NCI-H2081 treated with DMSO at 0.1 percent for 48 hours (cell line): ENCODE measurements at places on chromosomes 4 and X.

GRCh38 chr4:187184508-187184907, 460.9 kb upstream of the FAT1 start:
- peak; percentile 51 for DNase-seq

DNA sequence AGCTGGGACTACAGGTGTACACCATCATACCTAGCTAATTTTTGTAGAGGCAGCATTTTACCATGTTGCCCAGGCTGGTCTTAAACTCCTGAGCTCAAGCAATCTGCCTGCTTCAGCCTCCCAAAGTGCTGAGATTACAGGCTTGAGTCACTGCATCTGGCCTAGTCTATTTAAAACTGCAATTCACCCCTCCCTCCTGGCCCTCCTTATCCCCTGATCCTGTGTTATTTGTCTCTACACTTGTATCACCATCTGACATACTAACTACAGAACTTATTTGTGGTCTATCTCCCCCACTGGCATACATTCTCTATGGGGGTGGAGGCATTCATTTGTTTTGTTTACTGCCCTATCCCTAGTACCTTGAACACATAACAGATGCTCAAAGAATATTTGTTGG, 23.7 kb downstream of the CC2D2A start:
- no peak for DNase-seq

GRCh38 chr4:91092398-91092980, 965.3 kb downstream of the CCSER1 start:
- no peak for DNase-seq

GRCh38 chr4:165184220-165184619, 23.1 kb upstream of the KLHL2 start:
- DNase-seq, result no peak

DNA sequence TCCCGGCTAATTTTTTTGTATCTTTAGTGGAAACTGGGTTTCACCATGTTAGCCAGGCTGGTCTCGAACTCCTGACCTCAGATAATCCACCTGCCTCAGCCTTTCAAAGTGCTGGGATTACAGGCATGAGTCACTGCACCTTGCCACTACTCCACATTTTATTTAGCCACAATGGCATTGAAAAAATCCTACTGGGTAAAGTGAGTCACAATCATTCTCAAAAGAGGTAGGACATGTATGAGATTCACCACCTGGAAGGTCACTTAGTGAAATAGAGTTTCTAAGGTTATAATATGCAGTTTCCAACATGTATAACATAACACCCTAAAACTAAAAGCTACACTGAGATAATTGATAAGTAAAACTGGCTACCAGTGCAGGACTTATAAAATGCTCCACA, 159.2 kb downstream of the BTC start:
- no peak for DNase-seq

- DNase-seq, result no peak
Observed at GRCh38 chrX:30938295-30938694, 49.2 kb upstream of the TAB3 start.

GRCh38 chr4:18110099-18110498, 88.5 kb upstream of the LCORL start:
- DNase-seq, result no peak

DNA sequence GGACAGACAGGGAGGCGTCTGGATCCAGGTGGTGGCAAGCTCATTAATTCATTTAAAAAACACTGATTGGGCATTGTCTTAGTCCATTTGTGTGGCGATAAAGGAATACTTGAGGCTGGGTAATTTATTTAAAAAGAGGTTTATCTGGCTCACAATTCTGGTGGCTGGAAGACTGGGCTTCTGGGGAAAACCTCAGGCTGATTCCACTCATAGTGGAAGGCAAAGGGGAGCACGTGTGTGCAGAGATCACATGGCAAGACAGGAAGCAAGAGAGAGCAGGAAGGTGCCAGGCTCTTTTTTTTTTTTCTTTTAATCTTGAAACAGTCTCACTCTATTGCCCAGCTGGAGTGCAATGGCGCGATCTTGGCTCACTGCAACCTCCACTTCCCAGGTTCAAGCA, 100.2 kb upstream of the METTL14 start:
- no peak for DNase-seq

DNA sequence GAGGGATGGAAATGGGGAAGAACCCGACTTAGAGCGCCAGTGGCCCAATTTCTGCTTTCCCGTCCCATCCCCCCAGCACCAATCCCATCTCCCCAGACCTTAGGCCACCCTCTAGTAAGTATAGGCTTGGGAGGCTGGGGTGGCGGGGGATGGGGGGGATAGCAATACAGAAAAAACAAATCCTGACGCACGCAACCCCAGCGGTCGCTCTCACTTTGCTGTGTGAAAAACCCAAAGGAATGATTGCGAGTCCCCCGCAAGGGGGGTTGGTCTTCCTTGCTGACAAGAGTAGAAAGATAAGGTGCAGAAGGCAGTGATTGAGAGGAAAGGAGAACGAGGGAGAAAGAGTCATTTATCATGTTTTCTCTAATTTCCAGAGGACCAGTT, 863 bp downstream of the CPE start:
- DNase-seq, result peak; percentile 30

DNA sequence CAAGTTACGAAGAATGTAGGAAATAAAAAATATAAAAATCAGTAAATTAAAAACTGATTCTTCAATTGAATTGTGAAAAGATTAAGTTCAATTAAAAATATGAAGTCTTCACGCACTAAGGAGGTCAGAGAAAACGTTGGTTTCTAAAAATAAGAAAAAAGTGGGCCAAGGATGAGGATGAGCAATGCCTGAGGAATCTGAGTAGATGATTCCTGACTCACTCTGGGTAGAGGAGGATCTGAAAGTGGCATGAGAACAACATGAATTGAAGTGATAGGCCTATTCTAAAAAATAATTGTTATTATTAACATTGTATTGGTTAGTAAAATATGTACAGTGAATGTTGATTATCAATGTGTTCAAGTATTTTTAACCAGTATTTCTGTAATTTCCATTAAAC, 444.2 kb downstream of the GRIA2 start:
- DNase-seq, result no peak

DNA sequence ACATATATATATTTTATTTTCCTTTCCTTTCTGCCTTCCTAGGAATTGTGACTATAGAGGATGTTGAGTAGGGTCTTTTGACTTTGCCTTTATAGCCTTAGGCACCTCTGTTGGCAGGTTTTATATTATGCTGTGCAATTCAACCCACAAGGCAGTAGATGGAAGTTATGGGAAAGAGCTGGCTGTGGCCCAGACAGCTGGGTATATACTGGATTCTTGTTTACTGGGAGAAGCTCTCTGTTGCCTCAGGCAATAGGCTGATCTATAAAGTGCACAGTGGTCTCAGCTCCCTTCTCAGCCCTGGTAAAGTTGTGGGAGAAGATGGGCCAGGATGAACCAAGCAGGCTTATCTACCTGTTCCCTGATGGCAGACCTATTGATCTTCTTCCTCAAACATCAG, 342.0 kb downstream of the GBA3 start:
- no peak for DNase-seq

GRCh38 chrX:20350596-20350995, 83.9 kb upstream of the RPS6KA3 start:
- DNase-seq, result no peak

DNA sequence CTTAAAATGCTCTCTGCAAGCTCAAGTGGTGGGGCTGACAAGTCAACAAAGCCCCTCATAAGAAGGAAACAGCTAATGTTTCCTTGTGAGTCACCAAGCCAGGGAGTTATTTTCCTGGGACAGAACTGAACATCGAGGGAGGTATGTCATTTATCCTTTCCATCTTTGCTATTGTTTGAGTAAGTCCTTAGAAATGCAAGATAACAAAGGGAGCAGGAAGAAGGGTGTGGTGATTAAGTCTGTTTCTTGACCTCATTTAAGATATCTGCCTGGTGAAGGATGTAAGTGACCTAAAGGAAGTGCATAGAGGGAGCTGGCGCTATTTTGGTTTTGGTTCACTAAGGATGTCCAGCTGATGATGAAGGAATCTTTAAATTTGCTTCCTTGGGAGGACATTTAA, 39.9 kb downstream of the ATG4A start:
- no peak for DNase-seq

- DNase-seq, result no peak
Observed at GRCh38 chrX:19791562-19791961, 95.8 kb downstream of the SH3KBP1 start.

DNA sequence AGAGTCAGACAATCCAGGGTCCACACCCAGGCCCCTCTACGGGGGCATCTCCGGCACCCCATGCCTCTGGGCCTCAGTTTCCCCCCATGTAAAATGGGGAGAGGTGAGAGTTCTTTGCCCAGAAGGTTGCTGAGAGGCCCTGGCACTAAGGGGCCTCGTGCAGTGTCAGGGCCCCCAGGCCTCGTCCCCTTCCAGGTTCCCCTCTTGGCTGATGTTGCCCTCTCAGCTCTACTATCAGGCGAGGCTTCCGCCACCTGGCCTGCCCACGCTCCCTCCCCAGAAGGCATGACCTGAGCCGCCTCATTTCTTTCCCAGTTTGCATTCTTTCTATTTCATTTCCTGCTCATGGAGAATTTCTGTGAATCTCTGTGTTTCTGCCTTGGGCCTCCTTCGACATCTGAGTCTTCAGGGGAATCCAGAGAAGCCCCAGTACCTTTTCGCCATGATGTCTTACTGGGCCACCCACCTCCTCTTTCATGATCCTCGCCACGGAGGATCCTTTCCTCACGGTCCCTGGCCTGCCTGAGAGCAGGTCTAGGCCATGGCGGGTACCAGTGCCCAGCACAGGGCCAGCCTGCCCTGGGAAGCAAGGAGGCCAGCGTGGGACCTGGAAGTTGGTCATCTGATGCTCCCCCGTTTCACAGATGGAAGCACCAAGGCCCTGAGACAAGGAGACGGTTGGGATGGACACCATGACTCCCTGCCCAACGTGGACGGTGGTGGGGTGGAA, 21.9 kb upstream of the MRFAP1 start:
- no peak for DNase-seq

GRCh38 chr4:122842984-122843531, 16.4 kb downstream of the FGF2 start:
- DNase-seq, result no peak

GRCh38 chr4:15587649-15588048, 67.5 kb downstream of the FBXL5 start:
- no peak for DNase-seq

GRCh38 chr4:98253499-98253898, 7.7 kb upstream of the RAP1GDS1 start:
- no peak for DNase-seq

GRCh38 chrX:15292861-15293260, 22.6 kb downstream of the ASB11 start:
- no peak for DNase-seq

DNA sequence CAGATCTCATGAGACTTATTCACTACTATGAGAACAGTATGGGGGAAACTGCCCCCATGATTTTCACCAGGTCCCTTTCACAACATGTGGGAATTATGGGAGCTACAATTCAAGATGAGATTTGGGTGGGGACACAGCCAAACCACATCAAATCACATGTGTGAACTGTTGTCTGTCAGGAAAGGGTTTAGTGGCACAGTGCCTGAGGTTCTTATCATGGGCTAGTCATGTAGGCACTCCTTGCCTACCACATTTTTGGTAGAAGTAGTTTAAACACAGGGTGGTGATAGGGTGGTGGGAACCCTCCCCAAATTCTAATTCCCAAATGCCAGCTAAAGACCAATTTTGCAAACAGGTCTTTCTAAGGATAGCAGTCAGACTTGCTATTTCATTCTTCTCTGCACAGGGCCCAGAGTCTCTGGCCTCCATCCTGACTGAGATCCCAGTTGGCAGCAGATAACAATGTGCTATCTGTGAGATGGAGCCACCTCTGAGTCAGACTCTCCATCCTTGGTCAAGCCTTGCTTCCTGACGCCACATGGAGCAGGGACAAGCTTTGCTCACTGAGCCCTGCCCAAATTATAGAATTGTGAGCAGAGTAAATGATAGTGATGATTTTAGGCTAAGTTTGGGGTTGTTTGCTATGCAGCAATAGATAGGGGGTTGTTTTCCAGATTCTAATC, 33.5 kb upstream of the SETD7 start:
- DNase-seq, result no peak

DNA sequence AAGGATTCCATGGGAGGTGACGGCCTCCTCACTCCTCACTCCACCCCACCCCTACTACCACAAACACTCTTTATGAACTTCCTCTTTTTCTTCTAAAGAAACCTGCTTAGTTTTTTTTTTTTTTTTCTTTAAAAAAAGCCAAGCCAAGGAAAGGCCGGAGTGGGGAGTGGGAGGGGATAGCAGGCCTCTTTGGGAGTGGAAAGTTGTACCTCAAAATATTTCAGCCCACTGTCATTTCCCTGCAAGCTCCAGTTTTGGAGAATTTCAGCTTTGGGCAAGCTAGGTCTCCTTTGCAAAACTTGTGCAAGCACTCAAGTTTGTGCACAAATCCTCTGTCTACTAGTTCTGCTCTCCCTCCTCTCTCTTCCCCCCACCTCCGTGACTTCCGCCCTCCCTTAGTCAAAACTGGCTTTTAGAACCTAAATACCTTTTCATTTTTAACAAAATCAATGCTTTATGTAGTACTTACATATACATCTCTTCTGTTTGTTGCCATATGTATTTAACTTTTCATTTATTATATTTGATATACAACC, 512 bp upstream of the ANTXR2 start:
- DNase-seq, result no peak

- no peak for DNase-seq
Observed at GRCh38 chr4:2343476-2343875, 75.0 kb downstream of the ZFYVE28 start.

DNA sequence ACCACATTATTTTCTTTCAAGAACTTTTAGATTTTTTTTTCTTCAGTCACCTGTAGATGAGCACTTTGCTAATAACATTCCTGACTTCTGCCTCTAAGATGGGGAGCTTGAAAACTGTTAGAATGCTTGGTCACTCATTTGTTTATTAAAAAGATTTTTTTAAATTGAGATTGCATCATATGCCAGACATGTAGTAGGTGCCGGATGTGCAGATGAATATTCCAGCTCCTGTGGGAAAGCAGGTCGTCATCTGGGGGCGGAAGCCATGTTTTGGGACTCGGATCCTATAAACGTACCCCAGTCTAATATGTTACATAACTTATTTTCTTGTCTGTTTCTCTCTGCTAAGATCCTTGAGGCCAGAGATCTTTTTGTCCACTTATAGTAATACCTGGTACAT, 236.8 kb downstream of the ARHGAP10 start:
- no peak for DNase-seq

DNA sequence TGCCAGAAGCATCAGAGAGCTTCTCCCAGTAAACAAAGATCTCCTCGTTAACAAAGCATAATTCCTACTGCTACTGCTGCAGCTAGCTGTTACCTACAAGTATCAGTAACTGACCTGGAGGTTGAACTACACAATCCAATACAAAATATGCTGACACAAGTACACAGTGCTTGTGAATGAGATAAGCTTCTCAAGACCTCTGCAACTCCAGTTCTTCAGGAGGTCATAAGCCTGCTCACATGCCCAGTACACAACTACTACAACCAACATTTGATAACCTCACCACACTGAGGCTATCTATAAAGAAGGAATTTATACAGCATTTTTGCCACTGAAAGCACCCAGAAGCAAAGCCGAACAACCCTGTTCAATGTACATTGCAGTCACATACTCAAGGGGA, 66.7 kb upstream of the SMARCAD1 start:
- no peak for DNase-seq

GRCh38 chrX:106898462-106898861, 4.7 kb downstream of the RIPPLY1 start:
- no peak for DNase-seq

- DNase-seq, result no peak
Observed at GRCh38 chrX:73785493-73785892, 222.5 kb downstream of the CHIC1 start.
